NCI-H460 (cell line): ENCODE measurements at places on chromosomes 12 and 14.

GRCh38 chr14:95274874-95275273 is 44.8 kb downstream of the CLMN start:
- no peak for DNase-seq

DNA sequence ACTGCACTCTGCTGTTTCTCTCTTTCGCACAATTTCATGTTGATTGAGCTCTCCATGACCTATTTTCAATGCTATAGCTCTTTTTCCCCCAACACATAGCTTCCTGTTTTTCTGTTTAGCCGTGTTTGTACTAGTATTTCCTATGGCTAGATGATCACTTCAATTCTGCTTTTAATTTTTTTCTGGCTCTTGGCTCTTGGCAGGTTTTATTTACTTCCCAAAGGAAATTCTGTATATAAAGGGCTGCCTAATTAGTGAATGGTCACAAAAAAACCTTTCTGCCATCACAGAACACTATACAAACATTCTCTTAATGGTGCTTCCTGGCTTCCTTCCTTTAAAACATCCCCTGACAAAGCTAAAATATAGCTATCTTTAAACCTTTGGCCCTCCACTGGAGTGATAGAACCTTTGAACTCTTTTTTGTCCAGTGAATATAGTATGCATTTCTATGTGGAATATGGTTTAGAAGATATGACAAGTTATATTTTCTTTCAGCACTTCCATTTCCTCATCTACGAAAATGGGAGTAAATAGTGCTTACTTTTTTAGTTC is 88.2 kb downstream of the RASSF9 start:
- no peak for DNase-seq

- DNase-seq, result no peak
Observed at GRCh38 chr12:5371631-5372030, 60.3 kb upstream of the NTF3 start.

- DNase-seq, result no peak
Observed at GRCh38 chr12:80681786-80682185, 25.6 kb upstream of the MYF6 start.

DNA sequence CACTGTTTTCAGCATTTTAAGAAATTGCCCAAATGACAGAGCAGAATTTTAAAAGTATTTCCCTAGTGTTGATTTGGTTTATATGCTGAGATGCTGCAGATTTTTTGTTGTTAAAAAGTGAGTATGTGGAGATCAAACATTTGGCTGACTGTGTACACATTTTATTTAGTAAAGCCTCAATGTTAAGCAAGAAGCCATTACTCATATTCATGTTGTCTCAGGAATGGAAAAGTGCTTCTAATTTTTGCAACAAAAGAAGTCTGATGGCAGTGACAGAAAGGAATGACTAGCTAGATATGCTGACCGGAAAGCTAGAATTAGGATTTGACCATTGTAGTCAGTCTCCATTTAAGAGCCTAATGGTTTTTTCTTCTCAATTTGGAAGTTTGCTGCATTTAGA is 22.5 kb downstream of the SLC38A6 start:
- DNase-seq, result no peak

- DNase-seq, result no peak
Observed at GRCh38 chr12:19200261-19200660, 70.7 kb downstream of the PLEKHA5 start.

DNA sequence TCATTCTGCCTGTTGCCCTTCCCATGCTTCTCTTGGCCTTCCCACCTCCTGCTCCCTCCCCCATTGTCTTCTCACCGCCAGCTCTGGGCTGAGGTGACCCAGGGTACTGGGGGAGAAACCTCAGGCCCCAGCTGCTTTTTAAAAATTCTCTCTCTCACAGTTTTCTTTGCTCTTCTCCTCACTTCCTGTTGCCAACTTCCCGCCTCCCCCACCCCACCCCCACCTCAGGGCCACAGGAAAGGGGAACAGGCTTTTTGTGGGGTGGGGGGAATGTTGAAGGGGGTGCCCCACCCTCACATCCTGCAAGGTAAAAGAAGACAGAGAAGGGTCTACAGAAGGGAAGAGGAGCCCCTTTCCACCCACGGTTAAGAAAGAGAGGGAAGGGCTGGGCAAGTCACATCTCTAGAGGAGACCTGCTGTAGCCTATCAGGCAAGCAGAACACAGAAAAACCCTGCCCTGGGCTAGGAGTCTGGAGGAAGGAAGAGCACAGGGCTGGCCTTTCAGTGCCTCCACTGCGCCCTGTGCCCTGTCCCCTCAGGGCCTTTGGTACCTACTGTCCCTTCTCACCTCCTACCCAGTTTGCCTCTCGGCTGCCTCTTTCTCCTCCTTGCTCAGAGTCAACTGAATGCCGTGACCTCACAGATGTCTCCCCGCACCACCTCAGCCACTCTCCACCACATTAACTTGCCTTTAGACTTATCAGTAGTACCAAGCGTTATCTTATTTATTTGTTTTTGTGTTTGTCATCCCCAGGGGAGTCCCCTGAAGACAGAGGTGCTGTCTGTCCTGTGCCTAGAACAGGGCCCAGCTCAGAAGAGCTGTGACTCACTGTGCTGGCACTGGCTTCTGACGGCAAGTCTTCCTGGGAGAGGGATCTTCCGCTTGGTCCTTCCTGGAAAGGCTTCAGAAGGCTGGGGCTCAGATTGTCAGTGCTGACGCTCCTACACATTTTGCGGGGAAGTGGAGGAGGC is 1.7 kb downstream of the ARHGAP9 start:
- DNase-seq, result no peak

DNA sequence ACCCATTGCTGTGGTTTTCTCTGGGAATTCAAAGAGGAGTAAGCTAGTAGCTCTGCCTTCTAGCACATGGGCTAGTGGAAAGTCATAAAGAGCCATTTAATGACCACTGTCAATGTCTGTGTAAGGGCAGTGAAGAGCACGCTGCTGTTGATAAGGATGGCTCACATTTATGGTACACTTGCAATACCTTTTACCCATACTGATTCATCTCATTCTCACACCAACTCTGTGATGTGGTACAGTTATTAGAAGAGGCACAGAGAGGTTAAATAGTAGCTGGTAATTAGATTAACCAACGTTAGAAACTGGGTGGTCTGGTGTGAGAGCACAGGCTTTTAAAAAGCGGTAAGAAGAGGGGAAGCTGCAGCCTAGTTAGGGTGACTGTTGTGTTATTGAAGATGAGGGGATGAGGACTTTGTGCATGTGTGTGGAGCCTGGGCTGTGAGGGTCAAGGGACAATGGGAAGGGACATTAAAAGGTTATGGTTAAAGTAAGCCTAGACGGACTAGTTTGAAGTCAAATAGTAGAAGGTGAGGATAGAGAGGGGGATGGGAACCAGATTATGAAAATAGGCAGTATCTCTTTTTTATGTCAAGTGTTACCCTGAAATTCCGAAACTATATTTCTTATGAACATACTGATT is 25.2 kb downstream of the RASSF3 start:
- no peak for DNase-seq

- DNase-seq, result no peak
Observed at GRCh38 chr12:4045786-4046494, 172.7 kb upstream of the PARP11 start.

DNA sequence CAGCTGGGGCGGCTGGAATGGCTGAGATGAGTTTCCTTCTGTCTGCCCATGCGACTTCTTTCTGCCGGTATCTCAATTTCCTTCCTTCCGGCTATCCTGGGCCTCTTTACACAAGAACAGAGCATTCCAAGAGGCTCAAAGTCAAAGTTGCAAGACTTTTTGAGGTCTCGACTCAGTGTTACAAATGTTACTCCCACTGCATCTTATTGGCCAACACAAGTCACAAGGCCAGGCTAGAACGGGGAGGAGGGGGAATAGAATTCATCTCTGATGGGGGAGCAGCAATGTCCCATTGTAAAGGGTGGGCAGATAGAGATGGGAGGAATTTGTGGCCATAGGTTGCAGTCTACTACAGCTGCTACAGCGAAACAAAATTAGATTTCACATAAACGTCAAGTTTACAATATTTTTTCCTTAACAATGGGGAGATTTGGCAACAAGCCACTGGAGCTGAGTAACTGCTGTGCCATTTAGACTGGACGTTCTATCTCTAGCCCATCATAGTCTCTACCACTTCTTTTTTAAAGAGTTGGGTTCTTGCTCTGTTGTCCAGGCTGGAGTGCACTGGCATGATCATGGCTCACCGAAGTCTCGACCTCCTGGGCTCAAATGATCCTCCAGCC is 9.5 kb upstream of the NYNRIN start:
- no peak for DNase-seq

DNA sequence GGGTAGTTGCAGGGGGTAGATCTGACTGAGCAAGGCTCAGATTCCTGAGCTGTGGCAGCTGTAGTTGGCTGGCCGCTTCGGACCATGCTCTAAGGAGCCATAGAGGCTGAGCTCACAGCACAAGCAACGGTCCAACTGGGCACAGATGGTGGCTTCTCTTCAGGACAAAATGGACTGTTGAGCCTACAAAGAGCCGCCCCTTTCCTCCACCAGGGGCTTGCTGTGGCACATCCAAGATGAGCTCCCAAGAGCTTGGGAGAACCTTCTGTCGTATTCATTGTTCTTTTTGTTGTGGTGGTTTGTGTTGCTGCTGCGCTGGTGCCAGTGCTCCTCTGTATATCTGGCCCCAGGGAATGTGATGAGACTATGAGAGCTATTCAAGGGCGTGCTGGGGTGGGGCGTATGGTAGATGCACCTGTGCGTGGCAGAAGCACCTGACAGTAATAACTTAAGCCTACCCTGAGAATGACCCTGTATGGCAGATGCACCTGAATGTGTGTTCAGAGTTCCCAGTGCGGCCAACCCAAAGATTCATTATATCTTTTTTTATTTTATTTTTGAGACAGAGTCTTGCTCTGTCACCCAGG is 17.8 kb upstream of the LGALS3 start:
- DNase-seq, result no peak

DNA sequence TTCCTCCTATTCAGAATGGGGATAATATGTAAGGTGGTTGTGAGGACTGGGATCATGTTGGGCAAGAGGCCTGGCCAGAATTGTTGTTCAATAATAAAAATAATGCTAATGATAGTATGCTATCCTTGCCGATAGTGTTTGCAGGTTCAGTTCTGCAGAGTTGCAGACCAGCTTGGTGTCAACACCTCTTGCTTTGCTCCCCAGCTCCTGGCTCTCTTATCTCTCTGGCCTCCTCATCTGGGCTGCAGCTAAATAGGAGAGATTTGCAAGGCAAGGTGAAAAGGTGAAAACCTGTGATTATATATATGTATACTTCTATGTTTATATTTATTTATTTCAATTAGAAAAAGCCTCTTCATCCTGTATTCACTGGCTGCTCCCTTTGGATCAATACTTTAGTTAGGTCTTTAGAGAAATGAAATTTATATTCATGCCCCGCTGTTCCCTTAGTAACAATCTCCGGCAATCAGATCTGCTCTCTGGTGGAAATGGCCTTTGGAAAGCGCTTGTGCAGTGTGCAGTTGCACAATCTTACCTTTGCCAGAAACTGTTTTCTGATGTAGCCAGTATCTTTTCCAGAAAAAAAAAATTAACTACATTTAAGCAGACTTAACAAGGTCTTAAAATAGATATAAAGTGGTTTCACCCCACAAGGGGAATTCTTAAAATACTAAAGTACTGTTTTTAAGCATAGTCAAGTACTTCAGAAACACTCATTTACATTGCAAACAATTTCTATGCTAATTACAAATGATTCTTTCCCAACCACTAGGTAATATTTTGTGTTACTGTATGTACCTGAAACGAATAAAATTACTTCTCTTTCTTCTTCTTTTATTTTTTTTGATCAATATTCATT is 19.1 kb upstream of the ACVR1B start:
- DNase-seq, result no peak

- no peak for DNase-seq
Observed at GRCh38 chr14:32049361-32050088, 27.6 kb upstream of the ARHGAP5 start.

DNA sequence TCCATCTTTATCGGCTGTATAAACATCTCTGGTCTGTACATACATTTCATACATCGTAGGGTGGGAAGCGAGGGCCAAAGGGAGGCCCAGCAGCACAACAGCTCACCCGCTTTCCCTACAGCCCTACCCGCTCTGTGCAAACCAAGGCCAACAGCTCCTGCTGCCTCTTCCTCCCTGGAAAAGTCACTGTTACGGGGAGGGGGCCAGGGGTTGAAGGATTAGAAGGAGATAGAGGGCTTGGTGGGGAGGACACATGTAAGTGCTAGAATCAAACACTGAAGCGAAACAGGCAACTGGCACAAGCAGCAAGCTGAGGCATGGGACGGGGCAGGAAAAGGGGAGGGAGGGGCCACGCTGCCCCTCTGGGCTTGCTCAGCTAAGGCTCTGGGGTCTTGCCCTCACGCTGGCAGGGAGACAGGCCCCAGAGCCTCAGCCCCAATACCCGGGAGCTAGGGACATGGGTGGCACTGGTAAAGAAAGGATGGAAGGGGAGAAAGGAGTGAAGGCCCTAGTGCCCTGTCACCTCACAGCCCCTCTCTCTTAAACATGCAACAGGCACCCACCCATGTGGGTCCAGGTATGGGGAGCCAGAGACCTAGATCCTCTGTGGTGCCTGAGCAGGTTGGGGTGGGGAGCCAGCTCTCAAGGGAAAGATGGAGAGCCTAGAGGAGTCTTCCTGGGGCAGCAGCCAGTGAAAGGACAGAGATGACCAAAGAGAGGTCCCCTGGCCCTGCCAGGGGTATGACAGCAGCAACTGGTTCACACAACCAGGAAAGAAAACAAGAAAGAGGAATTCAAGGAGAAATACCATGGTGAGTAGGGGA is 14.4 kb downstream of the SPRYD3 start:
- no peak for DNase-seq

DNA sequence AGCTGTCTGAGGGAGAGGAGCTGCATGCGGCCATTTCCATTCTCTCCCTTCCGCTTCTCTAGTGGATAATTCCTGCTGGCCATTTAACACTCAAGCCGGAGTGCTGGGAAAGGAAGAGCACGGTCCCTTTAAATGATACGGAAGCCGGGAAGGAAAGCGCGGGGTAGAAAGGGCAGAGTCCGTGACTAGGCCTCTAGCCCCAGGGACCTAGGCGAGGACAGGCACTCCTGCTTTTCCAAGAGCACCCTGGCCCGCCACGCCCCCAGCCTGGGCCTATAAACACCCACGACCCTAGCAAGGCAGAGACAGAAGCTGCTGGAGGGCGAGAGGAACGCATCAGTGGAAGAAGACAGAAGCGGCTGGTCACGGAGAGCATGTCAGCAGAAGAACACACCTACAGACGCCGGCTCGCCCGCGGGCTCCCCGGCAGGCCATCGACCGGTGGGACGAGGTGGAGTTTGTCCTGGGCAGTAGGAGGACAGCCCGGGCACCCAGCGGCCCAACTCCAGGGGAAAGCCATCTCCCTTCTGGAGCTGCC is 1206.6 kb upstream of the TMEM132C start:
- DNase-seq, result no peak

DNA sequence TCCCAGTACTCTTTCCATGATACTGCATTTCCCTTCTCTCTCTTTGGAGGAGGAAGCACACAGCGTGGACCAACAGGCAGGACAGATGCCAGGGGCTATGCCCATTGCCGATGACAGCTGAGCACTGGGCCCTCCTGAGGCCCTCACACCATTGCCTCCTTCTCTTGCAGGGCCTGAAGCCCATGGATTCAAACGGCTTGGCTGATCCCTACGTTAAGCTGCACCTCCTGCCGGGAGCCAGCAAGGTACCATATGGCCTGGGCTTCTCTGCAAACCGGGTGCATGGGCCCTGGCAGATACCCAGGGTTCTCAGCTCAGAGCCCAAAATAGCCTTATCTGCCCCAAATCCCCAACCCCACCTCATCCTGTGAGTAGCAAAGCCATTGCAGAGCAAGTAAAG is 25.2 kb upstream of the OAS1 start:
- no peak for DNase-seq

GRCh38 chr14:27528328-27528727 is 930.5 kb upstream of the NOVA1 start:
- DNase-seq, result peak; percentile 62
